ENCODE measurements at places on chromosomes 13 and 19.

DNA sequence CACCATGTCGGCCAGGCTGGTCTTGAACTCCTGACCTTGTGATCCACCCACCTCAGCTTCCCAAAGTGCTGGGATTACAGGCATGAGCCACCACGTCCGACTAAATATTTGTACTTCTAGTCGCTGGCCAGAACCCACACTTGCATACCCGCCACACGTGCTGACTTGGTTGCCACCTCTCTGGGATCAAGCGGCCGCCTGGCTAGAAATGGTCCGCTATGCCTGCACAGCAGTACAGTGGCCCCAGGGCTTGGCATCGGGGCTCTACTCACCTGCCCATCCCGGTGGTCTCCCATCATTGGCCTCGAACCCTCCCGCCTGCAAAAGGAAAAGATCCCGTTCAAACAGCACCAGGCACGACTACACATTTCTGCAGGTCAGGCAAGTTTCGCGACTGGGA is 23.7 kb upstream of the TINCR start:
- no peak for DNase-seq

GRCh38 chr19:17555929-17556813 is 722 bp downstream of the COLGALT1 start:
- DNase-seq, result peak; percentile 67

- DNase-seq, result no peak
These were observed 17.4 kb downstream of the ZNF579 start for GRCh38 chr19:55563261-55563690.

- DNase-seq, result no peak
These were observed 8.5 kb downstream of the PLEKHJ1 start for GRCh38 chr19:2227415-2228156.

DNA sequence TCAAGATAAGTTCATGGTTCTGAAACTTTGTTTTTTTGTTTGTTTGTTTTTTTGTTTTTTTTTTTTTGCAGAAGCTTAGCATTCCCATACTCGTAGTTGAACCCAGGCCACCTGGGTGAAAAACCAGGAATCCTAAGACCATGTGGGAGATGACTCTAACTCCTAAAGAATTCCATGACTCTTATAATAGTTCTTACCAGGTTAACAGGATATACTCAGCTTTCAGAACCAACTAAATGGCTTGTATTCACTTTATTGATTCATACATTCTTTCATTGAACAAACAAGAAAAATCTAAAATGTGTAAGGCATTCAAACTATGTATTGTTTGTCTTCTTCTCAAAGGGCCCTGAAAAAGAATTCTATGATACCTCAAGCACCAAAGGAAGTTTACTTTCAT is 40.5 kb upstream of the KLF5 start:
- DNase-seq, result no peak

DNA sequence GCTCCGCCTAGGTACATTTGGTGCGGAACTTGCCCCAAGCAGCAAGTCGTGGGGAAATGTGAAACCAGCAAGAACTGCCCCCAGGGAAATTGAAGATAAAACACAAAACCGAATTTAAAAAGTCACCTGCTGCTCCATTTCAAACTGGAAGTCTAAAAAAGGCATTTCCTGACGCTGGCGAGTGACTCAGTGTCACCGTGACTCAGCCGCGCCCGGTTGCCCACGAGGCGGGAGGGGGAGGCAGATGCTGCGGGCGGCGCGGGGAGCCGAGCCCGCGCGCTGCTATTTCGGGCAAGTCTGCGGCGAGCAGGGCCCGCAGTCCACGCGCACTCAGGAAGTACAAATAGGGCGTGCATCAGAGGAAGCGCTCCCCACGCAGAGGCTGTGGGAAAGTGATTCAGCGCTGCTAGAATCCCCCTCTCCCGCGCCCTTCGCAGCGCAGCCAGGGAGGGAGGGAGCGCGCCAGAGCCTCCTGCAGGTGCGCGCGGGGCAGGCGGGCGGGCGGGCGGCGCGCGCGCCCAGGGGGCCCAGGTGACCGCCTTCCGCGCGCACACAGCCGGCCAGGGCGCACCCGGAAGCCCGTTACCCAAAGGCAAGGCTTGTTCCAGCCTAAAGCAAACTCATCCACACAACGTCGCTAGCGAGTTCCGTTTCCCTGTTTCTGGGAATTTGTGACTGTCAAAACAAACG is 168.8 kb downstream of the COL4A1 start:
- peak; percentile 83 for DNase-seq

DNA sequence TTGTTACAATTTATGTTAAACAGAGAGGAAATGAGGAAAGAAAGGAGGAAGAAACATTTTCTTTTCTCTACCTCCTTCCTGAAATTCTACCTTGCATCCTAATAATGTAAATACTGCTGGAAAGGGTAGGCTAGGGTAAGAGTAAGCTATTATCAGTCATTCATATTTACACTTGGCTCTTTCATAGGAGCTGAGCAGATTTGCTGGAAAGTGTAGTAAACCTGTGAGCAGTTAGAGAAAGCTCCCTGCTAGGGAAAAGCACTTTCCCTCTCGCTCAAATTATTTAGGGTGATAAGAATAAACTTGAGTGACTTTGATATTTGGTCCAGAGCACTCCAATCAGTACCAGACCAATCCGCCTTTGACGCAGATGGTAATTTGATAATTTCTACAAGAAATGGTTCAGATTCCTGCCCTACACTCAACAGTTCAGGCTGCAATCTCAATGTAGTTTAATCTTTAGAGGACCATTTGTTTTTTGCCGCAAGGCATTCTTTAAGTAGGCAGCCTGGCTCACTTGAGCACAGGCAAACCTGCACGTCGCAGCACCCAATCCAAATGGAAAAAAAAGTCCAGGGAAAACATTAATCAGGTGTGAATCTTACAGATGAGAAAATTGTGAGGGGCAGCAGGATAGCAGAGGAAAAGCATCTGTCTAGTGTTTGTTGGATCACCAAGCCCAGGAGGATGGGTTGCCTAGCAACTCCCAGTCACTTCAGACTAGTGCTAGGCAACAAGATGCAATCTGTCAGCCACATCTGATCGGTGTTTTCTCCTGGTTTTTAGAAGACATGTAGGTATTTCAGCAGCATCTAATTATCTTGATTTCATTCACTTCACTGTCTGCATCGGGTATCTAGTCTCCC is 68.6 kb upstream of the KL start:
- no peak for DNase-seq

GRCh38 chr13:95264225-95264624 is 37.0 kb downstream of the ABCC4 start:
- no peak for DNase-seq

- DNase-seq, result no peak
These were observed 1340.8 kb downstream of the PCDH9 start for GRCh38 chr13:65889368-65889767.

DNA sequence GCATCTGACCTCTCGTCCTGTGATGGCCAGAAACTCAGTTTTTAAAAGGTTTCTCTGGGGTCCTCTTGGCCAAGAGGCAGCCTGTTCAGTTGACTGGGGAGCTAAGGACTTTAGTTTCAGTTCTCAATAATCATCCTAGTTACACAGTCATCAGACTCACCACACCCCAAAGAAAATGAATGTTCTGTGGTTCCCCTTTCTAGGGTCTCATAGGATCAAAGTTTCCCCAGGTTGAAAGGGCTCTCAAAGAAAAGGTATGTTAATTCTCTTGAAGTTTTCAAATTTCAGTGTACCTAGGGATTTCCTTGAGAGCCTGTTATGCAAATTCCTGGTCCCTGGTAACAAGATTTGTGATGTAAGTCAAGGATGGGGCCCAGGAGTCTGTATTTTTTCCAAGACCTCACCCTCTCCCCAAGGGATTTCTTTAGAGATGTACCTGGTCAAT is 94.9 kb downstream of the FAM216B start:
- no peak for DNase-seq

GRCh38 chr19:51809787-51810186 is 14.8 kb downstream of the FPR3 start:
- peak; percentile 63 for DNase-seq

DNA sequence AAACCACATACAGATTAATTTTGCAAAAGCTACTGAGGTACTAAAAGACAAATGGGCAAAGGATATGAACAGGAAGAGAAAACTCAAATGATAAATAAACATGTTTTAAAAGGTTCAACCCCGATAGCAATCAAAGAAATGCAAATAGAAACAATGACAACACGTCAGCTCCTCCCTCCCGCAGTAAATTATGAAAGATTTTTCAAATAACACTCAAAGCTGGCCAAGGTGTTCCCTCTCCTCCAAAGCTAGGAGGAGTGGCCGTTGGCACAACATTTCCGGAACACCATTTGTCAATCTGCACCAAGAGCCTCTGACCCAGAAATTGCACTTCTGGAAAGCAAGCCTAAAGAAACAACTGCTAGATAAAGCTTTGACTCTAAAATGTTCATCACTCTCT is 28.3 kb downstream of the INSR start:
- DNase-seq, result peak; percentile 56

DNA sequence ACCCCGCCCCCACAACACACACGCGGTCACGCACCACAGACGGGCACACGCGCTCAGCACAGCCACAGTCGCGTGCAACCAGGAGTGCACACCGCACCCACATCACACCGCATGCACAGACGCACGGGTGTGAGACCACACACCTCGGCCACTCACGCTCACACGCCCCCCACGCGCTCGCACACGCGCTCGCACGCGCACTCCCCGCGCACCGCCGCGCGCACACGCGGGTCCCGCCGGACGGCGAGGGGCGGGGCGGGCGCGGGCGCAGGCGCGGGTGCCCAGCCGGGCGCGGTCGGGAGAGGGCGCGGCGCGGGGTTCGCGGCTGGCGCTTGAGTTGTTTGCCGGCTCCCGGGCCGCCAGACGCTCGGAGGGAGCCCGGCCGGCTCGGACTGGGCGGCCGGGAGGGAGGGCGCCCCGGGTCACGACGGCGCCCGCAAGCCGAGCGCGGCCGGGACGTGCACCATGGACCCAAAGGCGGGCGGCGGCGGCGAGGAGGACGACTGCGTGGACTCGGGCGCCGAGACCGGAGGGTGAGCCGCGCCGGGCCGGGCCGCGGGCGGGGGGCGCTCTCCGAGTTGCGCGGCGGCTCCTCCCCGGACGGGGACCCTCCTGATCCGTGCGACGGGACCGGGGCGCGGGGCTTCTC is at the start of gene FAM124A:
Gene FAM124A (plus strand): TSS at position 362 of the 649 bp plus-strand sequence. CDS start 104 bp downstream, at position 466.
- peak; percentile 53 for DNase-seq

DNA sequence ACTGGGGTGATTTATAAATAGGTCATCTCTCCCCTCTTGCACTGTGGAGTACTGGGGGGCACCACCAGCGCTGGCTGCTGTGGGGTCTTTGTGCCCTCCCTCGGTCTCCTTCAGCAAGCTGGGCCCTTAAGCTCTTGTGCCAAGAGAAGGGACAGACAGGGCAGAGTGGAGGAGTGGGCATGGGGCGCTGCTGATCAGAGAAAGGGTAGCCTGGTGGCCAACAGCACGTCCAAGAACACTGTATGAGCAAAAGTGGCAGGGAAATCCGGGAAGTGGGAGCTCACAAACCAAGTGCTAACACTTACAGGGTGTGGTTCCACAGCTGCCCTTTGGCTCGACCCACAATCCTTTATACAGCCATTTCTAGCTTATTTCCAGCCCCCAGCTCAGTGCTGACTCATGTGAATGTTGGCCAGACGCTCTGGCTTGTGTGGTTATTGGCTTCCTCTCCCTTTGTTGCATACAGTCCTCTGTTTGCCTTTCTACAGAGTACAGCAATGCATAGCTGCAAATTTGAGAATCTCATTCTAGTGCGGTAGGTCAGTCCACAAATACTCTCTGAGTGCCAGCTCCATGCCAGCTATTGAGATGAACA is 298.8 kb downstream of the SHISA2 start:
- peak; percentile 88 for DNase-seq

GRCh38 chr13:93558637-93559036 is 332.0 kb downstream of the GPC6 start:
- DNase-seq, result no peak

DNA sequence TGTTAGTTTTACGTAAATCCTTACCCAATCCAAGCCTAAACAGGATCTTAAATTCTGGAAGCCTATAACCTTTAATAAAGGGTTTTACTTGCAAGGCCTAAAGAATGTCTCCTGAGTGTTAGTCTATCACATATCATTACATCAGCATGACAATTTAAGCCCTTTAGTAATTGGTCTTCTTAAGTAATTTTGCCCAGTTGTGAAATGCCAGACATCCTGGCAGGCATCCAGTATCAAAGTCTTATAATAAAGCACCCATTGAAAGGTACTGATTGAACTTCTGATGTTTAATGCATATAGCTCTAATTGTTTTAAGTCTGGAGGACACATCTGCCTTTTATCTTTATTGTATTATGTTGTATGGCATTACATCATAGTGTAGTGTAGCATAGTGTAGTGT is 1078.9 kb downstream of the SLITRK1 start:
- peak; percentile 46 for DNase-seq

DNA sequence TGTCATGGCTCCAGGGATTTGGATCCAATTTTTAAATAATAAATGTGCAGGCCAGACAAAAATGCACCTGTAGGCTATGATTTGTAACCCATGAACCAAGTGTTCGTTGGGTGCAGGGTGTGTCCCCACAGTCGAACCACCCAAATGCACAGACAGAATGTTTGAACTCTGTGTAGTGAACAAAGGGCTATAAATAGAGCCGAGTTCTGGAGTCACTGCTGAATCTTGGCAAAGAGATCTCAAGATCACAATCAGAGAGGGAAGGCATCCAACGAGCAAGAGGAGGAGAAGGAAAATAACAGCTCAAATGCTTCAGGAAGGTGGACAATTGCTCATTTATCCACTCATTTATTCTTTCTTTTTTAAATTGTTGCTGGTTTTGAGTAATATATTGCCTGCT is 547.9 kb downstream of the FGF9 start:
- DNase-seq, result no peak

DNA sequence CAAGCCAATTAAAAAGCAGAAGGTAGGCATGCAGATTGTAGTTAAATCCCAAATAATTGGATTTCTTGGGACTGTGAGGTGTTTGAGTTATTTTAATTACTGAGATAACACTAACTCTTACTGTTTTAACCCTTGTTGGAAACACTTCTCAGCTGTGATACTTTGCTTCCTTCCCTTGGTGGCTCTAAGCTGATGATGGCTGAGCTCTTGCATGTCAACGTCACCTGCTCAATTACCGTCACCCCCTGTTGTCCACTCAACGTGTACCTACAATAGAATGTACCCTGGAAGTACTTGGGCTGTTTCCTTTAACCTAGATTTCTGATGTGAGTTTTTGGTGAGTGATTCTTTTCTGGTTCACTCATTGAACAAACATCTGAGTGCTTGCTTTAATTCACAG is 303.4 kb downstream of the SLC7A1 start:
- DNase-seq, result no peak

- DNase-seq, result no peak
These were observed 155.5 kb downstream of the TBC1D4 start for GRCh38 chr13:75326173-75327134.

DNA sequence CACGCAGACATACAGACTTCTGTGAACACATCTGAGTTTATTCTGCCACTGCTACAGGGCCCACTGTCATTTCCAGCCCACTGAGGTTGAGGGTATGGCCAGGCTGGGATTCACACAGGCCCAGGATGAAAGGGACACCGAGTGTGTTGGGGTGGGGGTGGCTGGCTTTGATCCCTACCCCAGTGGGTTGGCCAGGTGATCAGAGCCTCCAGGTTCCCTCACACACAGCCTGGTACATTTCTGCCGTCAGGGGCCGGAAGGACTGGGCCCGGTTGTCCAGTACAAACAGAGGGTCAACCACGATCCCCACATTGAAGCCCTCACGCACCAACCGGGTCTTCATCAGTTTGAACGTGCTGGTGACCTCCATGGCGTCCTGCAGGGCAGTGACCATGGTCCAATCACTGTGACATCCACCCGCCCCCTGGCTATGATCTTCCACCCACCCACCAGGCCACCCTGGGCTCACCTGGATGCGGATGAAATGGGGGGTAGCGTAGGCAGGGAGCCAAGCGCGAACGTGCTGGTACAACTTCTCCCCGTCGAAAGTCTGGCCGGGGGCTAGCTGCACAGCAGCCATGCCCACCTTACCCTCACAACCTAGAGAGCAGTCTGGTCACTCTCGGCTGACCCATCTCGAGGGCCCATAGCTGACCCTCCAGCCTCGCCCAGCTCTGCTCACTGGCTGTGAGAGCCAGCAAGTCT is 13.3 kb downstream of the SLC27A5 start:
- no peak for DNase-seq

Data from MCF 10A (cell line).